Hematopoietic multipotent progenitor cell treated with erythropoietin and hydrocortisone succinate and interleukin-3 and kit ligand, for 15 days (in vitro differentiated cells): ENCODE measurements at places on chromosomes 12 and 14.

GRCh38 chr14:105294142-105294597 is 6.6 kb downstream of the BRF1 start:
- DNase-seq = peak; percentile 25

DNA sequence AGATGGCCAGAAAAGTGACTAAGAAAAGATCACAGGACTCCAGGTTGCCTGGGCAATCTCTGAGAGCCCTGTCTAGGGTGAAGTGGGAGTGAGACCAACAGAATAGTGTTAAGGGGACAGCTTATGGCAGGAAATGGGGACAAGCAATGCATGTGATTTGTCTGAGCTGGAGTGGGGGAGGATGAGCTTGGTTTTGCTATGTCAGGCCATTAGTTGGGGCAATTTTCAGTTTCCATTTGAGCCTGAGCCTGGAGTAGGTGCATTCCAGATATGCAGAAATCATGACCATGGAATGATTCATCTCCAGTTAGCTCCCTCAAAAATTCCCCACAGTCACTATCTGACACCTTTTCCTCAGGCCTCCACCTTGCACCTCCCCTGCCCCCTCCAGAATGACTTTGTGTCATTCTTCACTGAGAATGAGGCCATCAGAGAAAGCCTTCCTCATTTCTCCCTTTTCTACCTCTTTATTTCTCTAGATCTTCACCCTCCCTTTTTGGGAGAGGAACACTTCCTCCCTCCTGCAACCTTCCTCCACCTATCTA is 150.9 kb upstream of the PLEKHG7 start:
- DNase-seq = no peak

DNA sequence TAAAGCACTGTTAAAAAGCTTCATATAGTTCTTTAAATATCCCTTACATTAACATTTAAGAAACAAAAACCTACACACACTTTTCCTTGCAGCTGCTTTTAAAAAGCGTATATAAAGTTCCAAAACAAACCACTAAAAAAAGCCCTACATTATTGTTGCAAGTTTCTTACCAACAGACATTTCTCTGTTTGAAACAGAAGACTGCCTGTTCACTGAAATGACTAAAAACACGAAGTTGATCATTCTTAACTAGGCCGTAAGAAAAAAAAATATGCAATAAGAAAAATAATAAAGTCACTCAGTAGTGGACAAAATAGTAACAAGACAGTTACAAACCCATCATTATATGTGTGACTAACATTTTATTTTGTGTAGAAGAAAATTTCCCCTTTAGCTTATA is 37.3 kb downstream of the KIF21A start:
- DNase-seq = no peak

DNA sequence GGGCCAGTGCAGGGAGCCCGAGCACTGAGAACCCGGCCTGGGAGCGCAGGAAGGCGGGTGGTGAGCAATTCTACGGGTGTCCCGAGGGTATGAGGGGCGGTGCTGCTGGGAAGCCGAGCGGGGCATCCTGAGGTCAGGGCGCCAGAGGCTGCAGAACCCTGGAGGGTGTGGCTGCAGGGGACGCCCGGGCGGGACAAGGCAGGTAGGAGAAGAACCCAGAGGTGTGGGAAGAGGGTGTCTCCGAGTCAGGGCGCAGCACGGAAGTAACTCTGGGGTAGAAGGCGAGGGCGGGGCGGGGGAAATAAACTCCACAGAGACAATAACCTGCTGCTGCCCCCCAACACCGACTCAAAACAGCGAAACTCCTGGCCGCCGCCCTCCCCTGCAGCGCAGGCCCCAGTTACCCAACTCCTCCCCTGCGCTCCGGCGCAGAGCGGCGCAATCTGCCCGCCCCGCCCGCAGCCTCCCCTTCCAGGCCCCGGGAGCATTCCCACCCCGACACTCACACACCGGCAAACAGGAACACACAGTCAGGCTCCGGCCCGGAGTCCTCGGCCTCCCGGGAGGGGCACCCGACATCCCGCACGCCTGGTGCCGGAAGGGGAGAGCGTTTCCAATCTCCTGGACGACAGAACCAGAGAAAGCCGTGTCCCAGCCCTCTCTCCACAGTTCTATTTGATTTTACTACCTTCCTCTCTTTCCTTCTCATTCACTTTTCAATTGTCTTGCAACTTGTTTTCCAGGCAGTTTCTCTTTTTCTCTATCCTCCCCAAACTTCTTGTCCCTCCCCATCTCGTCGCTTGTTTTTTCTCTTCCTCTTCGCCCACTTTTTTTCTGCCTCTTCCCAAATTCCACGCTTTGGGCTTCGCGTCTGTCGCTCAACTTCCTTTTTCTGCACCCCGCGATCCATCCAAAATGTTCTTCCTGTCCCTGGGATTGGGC is 2.4 kb downstream of the HRK start:
- no peak for DNase-seq

GRCh38 chr12:87943762-87944161 is 85.4 kb downstream of the C12orf50 start:
- DNase-seq = no peak

- DNase-seq = no peak
These were observed 8.9 kb downstream of the RBMS2 start for GRCh38 chr12:56530390-56531055.

DNA sequence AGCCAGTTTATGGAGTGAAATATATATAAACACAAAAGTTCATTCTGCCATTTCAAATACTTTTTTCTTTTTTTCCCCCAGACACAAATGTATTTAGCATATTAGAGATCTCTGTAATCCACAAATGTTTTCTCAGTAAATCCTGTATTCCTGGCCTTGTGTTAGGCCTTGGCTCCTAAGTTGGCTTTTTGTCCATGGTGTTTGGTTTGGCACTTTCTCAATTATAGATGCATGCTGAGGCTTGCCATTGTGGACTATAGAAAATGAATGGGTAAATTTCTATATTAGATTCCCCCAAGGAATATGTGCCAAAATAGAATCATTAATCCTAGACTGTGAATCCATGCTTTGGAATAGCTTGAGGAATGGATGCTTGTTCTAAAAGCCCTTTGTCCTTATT is 17.0 kb downstream of the RIC8B start:
- no peak for DNase-seq

- DNase-seq = no peak
These were observed 85.8 kb downstream of the TNFAIP2 start for GRCh38 chr14:103209054-103209453.

GRCh38 chr12:20572451-20572850 is 122.7 kb upstream of the SLCO1C1 start:
- no peak for DNase-seq

- DNase-seq = no peak
These were observed 53.4 kb upstream of the DACT1 start for GRCh38 chr14:58584383-58584782.

GRCh38 chr14:54881235-54881760 is 21.3 kb downstream of the GCH1 start:
- peak; percentile 41 for DNase-seq

DNA sequence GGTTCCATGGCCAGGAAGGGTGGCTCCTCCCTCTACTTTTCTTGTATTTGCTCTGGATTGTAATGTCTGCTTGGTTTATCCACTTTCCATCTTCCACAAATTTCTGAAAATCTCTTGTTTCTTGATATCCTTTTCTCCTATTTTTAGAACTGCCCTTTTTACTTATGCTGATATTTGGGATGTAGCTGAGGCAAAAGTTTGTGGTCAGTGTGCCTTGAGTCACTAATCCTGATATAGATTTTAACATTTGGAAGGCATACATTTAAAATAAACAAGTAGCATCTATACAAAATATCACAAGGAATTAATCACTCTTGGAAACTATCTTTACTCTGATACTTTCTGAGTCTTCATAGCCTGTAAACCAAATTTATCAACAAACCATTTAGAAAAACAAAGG is 11.0 kb downstream of the GRIP1 start:
- DNase-seq = no peak

DNA sequence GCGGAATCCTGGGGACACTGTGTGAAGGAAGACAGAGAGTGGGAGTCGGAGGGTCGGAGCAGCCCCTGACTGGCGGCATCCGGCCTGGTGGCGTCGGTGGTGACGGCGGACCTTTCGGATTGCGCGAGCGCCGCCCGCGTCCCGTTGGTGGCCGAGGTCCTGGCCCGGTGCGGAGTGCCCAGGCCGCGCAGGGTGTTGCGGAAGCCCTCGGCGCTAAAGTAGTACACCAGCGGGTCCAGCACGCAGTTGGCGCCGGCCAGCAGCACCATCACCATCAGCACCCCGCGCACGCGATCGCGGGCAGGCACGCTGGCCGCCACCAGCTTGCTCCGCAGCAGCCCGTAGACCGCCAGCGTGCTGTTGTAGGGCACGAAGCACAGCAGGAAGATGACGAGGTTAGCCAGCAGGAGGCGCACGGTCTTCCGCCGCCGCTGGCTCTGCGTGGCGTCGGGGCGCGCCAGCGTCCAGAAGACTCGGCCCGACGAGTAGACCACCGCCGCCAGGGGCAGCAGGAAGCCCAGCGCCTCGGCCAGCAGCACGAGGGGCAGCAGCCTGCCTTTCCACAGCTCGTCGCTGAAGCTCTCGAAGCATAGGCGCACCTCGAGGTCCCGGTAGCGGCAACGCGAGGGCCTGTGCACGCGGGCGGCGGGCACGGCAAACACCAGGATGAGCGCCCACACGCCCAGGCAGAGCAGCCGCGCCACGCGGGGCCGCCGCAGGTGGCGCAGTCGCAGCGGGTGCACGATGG is 13.1 kb upstream of the CHD4 start:
- DNase-seq = no peak

DNA sequence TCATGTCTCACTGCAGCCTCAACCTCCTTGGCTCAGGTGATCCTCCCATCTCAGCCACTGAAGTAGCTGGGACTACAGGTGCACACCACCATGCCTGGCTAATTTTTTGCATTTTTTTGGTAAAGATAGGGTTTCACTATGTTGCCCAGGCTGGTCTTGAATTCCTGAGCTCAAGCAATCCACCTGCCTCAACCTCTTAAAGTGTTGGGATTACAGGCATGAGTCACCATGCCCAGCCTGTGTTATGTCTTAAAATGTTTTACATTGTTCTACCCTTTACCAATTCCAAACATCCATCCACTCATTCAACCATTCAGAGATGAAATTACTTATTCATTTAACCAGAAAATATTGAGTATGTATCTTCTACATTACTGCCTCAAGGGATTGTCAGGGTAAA is 111.6 kb upstream of the BTG1 start:
- DNase-seq = no peak

- DNase-seq = no peak
These were observed 7.0 kb downstream of the TNS2 start for GRCh38 chr12:53056901-53057300.

GRCh38 chr12:124993626-124994436 is at the start of gene BRI3BP:
Gene BRI3BP (plus strand): TSS chr12:124993645. CDS start chr12:124993791, 146 bp downstream.
- DNase-seq = peak; percentile 46

DNA sequence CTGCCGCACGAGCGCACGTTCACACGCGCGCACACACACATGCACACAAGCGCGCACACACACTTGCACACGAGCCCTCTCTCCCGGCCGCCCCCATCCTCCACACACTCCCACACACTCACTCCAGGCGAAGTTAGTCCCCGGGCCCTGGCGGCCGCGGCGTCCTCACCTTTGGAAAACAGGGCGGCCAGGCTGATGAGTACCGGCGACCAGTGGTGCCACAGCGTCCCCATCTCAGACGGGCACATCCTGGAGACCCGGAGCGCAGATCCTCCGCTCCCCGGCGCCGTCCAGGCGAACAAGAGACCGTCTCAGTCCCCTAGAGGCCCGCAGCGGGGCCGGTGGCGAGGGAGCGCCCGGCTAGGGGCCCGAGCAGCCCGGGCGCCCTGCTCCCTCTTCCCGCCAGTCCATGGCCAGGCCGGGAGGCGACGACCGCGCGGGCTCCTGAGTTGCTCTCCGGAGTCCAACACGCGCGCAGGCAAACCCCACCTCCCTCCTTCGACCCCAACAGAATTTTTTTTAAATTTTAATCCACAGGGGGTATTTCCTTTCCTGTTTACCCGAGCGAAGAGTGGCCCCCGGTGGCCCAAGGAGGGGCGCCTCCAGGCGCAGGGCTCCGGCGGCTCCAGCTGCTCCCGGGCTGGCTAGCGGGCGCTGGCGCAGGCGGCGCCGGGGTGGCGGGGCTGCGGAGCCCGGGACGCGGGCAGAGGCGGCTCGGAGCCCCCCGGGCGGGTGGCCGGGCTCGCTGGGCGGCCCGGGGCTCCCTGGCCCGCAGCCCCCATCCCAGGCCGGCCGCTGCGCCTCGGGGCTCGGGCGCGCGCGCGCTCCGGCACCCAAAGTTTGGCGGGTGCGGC is 506 bp downstream of the TMEM132D start:
- no peak for DNase-seq

DNA sequence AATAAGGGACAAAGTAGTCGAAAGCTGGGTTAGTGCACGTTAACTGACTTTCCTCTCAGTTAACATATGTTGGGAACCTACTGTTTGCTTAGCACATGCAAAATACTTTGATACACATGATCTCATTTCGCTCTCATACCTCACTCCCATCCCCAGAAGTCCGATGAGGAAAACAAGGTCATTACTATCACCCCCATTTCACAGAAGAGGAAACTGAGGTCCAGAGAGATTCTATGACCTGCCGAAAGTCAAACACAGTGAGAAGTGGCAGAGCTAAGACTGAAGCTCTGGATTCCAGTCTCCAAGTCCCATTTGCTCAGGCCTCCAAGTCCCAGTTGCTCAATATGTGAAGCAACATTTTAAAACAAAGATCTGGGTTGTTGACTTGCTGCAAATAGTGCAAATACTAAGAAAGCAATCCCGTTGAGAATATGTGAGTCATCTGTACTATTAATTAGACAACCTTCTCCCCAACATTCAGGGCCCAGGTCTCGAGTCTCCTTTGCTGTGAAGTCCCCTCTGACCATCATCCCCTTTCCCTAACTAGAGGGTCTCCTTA is 170.6 kb upstream of the PWP1 start:
- no peak for DNase-seq

- no peak for DNase-seq
These were observed 170.0 kb downstream of the SLC2A13 start for GRCh38 chr12:39935839-39936238.

DNA sequence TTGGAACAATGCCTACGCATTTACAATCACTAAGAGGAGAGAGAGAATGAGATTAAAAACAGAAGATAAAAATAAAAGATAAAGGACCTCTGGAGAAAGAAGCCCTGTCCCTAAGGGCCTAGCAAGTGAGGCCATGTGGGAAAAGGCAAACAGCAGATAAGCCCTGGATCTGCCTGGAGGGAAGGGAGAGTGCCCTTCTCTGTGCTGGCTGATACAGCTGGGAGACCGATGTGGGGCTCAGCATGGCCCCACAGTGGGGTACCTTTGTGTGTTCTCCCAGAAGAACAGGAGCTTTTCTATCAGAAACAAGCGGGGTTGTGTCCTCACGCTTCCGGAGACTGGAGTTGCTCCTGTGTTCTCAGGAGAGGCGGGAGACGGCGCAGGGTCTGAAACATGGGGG is 59.9 kb downstream of the TMCC3 start:
- DNase-seq = no peak
